ENCODE measurements at places on chromosomes 2 and 18.

GRCh38 chr2:176107731-176108181, 676 bp downstream of the HOXD11 start:
- no peak for DNase-seq

DNA sequence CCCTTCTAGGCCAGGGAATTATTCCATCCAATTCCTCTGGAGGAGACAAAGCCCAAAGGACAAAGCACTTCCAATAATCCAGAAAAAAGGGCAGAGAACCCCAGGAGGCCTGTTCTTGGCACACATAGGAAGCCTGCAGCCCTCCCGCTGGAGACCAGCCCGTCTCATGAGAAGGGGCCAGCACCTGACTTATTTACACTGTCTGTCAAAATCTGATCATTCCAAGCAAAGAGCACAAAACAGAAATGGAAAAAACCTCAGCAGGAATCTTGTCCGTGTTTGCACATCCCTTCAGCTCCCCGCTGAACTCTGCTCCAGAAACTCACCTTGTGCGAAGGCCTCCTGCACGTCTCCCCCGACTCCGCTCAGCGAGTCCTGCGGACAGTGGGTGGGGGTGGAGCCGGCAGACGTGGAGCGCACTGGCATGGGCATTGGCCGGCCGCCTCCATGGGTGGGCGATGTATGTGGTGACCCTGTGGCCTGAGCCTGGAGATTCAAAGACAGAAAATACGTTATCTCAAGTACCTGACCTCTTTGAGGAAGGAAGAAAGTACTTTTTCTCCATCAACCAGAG, 46.2 kb upstream of the DNMT3A start:
- no peak for DNase-seq

- no peak for DNase-seq
Measured at GRCh38 chr2:8028981-8029380, 652.9 kb upstream of the ID2 start.

GRCh38 chr2:172345956-172346555, 81.3 kb upstream of the ITGA6 start:
- DNase-seq: no peak

DNA sequence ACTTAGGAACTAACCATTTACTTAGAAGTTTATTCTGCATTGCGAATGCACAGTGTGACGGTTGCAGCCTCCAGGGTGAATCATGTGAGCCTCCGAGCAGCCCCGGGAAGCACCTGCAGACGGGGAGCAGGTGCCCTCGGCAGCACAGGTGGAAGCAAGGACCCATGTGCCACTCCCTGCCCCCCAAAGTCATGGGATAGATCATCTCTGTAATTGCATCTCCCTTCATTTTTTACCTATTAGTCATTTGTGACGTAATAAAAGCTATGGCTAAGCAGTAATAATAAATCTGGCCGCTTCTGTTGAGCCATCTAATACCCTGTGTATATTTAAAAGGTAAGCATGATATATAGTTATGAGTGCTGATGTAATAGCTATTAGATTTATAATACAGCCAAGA, 97.2 kb downstream of the PTGR3 start:
- DNase-seq: no peak

- DNase-seq: no peak
Measured at GRCh38 chr18:51519571-51519970, 322.1 kb upstream of the MEX3C start.

- peak; percentile 9 for DNase-seq
Measured at GRCh38 chr2:215870986-215871385, 142.4 kb downstream of the MREG start.

DNA sequence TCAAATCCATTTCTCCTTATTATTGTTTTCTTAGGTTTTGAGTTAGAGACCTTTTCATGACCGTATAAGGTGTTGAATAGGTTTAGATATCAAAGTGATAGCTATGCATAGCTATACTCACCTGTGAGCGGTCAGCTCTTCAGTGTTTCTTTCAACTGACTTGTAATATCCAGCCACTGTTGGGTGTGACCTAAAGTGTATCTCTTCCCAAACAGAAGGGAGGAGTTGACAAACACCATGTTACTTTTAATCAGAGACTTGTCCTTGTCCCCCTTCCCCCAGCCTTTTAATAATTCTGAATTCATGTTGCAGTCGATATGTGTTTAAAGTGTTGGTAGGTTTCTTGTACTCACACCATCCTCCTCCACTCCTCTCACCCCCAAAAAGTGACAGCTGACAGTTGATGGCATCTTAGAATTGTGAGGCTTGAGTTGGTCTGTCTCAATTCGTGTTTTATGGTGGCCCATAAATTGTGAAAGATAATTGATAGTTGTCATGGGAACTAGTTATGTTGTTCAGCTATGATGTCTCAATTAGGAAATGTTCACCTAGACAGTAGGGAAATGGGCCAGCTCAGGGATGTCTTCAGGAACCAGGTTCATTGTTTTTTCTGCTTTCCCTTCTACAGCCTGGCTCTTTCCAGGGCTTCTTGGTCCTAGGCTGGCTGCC, 12.0 kb downstream of the NEDD4L start:
- DNase-seq: no peak

DNA sequence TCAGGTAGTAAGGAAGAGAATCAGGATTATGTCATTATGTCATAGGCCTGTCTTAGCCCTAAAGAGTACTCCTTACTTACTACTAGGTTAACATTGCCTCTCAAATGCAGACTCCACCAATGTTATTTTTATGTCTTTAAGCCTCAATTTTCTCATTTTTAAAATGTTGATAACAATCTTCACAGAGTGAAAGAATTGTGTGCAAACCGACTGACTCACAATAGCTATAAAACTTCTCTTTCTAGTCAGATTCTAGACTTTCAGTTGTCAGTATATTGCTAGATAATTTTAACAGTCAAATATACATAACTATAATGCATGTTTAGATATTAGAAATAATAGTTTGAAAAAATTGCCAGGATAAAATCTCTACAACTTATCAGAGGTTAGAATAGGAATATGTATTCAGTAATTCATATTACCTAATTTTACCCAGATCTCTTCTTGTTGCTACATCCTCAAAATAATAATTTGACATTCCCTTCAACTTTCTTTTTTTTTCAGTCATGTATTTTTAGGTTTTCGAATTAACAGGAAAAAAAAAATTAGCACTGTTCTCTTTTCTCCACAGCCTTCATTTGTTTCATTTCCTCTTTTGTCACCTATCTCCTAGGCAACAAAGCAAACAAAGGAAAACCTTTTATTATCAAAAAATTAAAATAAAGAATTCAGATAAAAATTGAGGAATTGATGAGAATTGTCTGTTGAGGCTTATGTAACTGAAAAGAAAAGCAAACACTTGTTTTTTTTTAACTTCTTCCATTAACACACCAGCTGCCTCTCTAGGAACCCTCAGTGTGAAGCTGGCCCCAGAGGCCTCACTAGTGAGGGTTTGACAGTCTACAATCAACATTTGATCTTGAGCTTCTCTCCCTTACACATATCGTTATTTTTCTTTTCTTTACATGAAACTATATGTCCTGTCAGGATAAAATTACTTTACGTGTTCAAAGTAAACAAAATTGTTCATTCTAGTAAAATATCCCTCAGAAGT, 279.0 kb downstream of the CALCRL start:
- DNase-seq: no peak

- no peak for DNase-seq
Measured at GRCh38 chr18:23745366-23745765, 56.1 kb downstream of the LAMA3 start.

- no peak for DNase-seq
Measured at GRCh38 chr2:20137131-20137571, 85.7 kb upstream of the LAPTM4A start.

GRCh38 chr2:10931710-10932255, 20.0 kb downstream of the KCNF1 start:
- no peak for DNase-seq

GRCh38 chr2:67416136-67416535, 19.0 kb downstream of the ETAA1 start:
- DNase-seq: no peak

DNA sequence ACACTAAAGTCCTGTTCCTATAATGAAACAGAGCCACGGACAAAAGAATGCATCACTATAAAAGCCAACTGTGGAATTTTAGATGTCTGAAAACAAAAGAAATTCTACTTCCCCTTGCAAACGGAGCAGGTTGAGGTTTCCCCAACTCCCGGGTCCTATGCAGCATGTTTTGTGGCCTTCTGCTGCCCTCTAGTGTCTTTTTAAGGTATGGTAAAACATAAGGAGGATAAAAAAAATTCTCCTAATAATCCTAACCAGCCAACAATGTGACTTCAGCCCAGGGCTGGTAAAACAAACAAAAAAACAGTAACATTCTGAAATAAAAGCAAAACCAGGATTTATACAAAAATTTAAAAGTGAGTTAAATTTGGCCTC, 539.5 kb downstream of the NRXN1 start:
- DNase-seq: peak; percentile 6

- DNase-seq: peak; percentile 2
Measured at GRCh38 chr2:209368914-209369313, 54.9 kb upstream of the MAP2 start.

DNA sequence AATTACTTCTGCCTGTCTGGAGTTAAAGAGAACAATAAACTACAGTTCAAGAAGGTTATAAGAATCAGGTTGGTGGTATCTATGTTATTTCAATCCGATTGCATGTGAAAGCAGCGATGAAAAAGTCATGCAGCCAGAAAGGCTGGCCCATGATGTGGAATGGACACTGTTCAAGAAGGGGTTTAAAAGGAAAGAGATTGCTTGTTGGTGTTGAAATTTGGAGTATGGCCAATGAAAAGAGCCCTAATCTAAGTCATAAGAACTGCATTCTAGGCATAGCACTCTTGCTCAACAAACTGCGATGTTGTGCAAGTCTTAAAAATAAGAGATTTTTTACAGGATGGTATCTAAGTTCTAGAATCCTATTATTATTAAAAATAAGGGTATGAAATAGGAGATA, 61.3 kb downstream of the EFEMP1 start:
- no peak for DNase-seq

GRCh38 chr2:218091746-218092145, 22.7 kb downstream of the RUFY4 start:
- no peak for DNase-seq

DNA sequence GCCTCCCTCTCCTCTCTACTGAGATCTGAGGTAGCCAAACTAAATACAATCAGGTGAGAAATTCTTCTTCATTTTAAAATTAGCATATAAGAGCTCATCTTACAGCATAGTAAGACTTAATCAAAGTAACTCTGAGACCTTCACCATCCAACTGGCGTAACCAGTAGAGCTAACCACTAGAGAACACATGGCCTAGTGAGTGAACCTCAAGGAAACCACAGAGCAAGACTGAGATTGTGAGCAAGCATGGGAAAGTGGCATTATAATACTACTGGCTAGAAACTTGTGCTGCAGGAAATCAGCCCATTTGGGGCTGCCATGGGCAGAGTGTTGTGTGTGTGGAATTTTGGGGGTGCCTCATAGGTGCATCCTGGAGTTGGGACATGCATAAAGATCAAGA, 61.1 kb upstream of the SPHKAP start:
- no peak for DNase-seq

DNA sequence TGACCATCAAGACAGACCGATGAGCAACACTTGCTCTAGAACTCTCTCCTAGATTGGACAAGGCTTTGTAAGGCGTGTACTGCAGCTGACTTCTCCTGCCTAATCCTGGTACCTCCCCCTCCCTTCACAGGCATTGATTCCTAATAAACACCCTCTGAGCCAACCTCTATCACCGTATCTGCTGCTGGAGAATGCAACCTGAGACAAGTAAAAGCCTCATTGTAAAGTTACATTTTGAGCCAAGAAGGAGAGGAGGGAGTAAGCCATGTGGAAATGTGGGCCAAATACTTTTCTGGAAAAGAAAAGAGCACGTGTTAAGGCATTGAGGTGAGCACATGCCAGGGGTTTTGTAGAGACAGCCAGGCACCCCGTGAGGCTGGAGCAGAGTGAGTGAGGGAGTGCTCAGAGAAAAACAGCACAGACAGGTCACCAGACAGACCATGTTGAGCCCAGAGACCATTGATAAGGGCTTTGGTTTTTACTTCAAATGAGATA, 2.6 kb upstream of the WDFY1 start:
- no peak for DNase-seq

DNA sequence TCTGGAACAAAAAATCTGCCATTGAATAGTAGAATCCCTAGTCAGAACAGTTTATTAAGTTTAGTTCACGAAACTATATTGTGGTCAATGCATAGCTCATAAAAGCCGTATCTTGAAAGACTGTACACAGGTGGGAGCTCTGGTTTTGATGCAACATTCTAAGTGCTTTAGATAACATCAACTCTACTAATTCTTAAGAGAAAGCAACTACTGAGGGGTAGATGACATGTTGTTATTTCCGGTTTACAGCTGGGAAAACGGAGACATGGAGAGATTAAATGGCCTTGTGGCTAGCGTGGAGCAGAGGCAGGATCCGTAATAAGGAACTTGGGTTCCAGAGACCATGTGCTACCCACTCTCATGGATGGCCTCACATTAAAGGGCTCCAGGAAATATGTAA, 4.2 kb upstream of the ITGA6 start:
- no peak for DNase-seq

GRCh38 chr2:233992513-233993217, 57.8 kb upstream of the SPP2 start:
- no peak for DNase-seq

- DNase-seq: no peak
Measured at GRCh38 chr18:62332964-62333695, 8.0 kb downstream of the TNFRSF11A start.

- DNase-seq: no peak
Measured at GRCh38 chr2:227410191-227410590, 22.4 kb upstream of the SCYGR1 start.

- no peak for DNase-seq
Measured at GRCh38 chr2:233363744-233364235, 9.5 kb downstream of the DGKD start.

- no peak for DNase-seq
Measured at GRCh38 chr2:95007822-95008221, 17.7 kb upstream of the MAL start.

- no peak for DNase-seq
Measured at GRCh38 chr2:100747996-100748615, 71.8 kb upstream of the NPAS2 start.

DNA sequence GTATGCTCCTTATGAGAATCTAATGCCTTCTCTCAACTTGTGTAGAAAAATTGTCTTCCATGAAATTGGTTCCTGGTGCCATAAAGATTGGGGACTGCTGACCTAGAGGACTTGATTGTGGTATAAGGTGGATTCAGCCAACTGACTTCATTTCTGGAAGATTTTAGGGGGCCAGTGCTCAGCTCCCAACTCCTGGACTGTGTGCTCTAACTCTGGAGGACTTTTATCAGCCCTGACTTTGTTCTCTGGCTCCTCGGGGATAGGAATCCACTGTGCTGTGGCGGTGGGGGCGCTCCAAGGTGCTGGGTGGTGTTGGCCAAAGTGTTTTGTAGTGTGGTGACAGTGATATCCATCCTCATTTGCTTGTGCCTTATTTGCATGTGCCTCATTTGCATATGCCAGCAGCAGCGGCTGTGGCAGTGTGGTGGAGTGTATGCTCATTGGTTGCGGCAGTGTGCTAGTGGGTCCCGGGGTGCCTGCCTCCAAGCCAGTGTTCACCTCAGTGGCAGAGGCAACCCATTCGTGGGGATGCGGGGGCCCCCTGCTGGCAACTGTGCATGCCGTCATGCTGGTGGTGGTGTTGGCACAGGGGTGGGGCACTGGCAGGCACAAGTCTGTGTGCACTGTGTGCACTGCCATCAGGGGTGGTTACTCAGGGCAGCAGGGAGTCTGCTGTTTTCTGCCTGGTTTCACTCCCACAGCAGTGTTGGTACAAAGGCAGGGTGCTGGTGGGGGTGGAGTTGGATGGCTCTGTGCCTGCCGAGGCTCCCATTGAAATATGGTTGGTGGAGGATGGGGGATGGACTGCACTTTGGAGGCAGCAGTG, 19.6 kb downstream of the EHBP1 start:
- peak; percentile 36 for DNase-seq

GRCh38 chr2:35293261-35293660, 1062.3 kb upstream of the CRIM1 start:
- no peak for DNase-seq

GRCh38 chr2:174334781-174335251, at the start of gene SP9:
Gene SP9 (plus strand): TSS chr2:174334954. CDS start chr2:174335093, 139 bp downstream.
- DNase-seq: peak; percentile 48

Measured in activated T-cell treated with anti-CD3 and anti-CD28 coated beads, Interleukin-2, amount 50 U/mL, for 72 hours (primary cell).